ENCODE measurements at places on chromosomes 16 and 17.

DNA sequence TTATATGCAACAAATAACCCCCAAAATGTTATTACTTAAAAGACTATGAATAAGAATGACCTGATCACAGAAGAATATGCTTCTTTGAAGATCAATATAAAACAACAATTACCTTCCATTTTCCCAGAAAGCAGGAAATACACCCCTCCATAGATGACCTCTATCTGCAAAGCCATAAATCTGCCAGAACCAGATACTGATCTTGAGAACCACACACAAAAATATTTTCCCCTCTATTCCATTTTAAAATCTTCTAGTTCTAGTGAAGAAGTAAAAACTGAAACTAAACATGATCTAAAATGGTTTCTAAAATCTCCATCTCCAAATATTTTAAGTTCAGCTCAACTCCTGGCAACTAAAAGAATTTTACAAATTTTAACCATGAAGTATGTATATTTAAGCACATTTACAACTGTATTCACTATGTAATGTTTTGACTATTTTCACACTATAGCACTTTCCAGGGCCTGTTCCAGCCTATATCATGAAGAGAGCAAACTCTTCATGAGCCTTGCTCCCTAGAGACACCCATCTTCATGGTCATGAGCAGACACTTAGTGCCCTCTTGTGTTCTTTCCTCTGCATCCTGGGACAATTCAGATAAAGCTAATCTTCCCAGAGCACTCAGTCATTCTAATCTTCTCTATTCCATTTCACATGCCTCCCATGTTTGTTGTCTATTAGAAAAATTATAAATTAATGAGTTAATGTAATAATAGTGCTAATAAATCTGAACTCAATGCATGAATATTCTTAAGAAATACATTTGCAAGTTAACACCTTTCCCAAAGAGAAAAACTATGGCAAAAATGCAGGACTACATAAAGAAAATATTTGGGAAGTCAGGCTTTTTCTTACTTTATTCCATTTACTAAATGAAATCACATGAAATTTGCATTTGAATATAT lies 87.0 kb downstream of the HELZ start:
- DNase-seq, result peak; percentile 12

GRCh38 chr17:79997011-79997660 lies 38.5 kb downstream of the TBC1D16 start:
- DNase-seq, result no peak

DNA sequence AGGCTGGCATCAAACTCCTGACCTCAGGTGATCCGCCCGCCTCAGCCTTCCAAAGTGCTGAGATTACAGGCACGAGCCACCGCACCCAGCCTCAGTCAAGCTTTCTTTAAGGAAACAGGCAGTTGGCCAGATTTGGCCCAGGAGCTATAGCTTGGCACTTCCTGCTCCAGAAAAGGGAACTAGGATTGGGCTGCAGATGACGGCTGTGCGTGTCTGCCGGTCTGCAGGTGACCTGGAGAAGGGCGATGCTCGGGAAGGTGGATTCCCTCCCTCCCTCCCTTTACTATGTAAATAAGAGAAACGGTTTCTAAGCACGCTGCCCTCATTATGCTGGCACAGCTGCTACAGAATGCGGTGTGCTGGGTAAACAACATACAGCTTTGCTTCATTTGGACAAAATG lies 215.9 kb downstream of the RPTOR start:
- no peak for DNase-seq

GRCh38 chr17:27216836-27217235 lies 77.1 kb upstream of the WSB1 start:
- DNase-seq, result no peak

GRCh38 chr17:10127819-10128425 lies 70.5 kb downstream of the GAS7 start:
- no peak for DNase-seq

- no peak for DNase-seq
Observed at GRCh38 chr17:74552037-74552436, 6.1 kb upstream of the CD300C start.

GRCh38 chr17:1707107-1707506 lies 3.1 kb downstream of the TLCD2 start:
- DNase-seq, result no peak
